A549 treated with AZD2906 at 1 μM for 4 hours (cell line): ENCODE measurements at places on chromosomes 4 and X. TPM values are rescaled to one million over a fixed set of nuclear protein-coding genes. Genes with fewer than 3 reads are reported as not detected.

Gene GPR34
- 0.05 to 0.14 TPM (median 0.07 TPM) in 3 of 5 replicates, not detected in the others for total RNA-seq

Gene MSANTD1
- total RNA-seq = 0.06 to 0.14 TPM (median 0.11 TPM) in 5 replicates

Gene P2RY10
- not detected in 5 replicates for total RNA-seq

Gene LGI2
- 0.07 to 0.14 TPM (median 0.10 TPM) in 5 replicates for total RNA-seq

Gene PCDH7
- total RNA-seq = 0.10 to 0.17 TPM (median 0.11 TPM) in 5 replicates

Gene RHOXF2B
- total RNA-seq = not detected in 5 replicates
